ENCODE measurements at places on chromosomes 3 and 15.
A peak's percentile ranks its signal among the peaks of the same experiment; 100 is the strongest.

- no peak for DNase-seq
Measured at GRCh38 chr15:93298901-93299300, 209.9 kb upstream of the RGMA start.

GRCh38 chr3:195160908-195161434 lies 110.0 kb downstream of the XXYLT1 start:
- no peak for DNase-seq

GRCh38 chr3:112647122-112647521 lies 6.2 kb upstream of the CCDC80 start:
- peak; percentile 77 for DNase-seq

- DNase-seq: no peak
Measured at GRCh38 chr15:90680371-90680935, 36.7 kb upstream of the BLM start.

GRCh38 chr3:112078125-112079083 lies 7.8 kb upstream of the C3orf52 start:
- DNase-seq: no peak

DNA sequence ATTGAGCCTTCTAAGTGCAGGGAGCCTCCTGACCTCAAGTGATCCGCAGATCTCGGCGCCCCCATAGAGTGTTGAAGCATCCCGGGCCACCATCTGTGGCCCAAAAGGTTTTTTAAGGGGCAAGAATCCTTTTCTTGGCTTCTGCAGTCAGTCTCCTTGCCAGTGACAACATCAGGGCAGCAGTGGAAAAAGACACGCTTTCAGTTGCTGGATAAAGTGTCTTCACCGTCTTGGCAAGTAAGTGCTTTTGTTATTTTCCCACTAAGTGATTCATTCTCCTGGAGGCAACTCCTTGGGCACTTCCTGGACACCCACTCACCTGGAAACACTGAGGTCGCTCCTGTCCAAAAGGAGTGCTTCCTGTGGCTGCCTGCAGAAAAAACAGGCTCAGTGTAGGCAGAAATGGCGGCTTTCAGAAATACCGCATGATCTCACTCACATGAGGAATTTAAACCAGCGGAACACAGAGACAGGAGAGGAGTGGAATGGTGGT lies 71.7 kb upstream of the ABHD2 start:
- DNase-seq: peak; percentile 4

DNA sequence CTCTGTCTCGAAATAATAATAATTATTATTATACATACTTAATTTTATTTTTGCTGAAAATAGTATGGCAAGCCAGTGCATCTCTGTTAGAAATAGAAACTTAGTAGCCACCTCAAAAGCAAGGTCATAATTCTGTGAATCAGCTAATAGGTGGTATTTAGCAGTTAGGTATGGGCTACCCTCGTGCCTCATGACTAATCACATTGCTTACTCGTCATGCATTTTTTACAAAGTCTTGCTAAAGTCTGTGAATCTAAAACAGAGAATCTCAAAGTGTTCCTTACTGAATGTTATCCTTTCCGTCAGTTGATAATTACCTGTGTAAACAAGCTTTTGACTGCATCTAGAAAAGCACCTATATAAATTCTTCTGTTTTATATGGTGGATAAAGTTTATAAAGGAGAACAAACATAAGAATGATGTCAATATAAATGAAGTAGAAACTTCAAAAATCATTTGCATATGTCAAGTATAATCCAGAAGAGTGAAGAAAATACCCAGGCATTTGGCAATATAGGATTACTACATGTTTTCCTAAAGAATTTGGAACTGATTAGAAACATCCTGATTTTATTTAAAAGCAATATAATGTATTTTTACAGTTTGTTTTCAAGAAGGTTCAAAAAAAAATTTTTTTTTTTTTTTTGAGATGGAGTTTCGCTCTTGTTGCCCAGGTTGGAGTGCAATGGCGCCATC lies 6.2 kb downstream of the PPARG start:
- DNase-seq: no peak

- DNase-seq: no peak
Measured at GRCh38 chr3:138497851-138498250, 63.4 kb downstream of the ESYT3 start.

DNA sequence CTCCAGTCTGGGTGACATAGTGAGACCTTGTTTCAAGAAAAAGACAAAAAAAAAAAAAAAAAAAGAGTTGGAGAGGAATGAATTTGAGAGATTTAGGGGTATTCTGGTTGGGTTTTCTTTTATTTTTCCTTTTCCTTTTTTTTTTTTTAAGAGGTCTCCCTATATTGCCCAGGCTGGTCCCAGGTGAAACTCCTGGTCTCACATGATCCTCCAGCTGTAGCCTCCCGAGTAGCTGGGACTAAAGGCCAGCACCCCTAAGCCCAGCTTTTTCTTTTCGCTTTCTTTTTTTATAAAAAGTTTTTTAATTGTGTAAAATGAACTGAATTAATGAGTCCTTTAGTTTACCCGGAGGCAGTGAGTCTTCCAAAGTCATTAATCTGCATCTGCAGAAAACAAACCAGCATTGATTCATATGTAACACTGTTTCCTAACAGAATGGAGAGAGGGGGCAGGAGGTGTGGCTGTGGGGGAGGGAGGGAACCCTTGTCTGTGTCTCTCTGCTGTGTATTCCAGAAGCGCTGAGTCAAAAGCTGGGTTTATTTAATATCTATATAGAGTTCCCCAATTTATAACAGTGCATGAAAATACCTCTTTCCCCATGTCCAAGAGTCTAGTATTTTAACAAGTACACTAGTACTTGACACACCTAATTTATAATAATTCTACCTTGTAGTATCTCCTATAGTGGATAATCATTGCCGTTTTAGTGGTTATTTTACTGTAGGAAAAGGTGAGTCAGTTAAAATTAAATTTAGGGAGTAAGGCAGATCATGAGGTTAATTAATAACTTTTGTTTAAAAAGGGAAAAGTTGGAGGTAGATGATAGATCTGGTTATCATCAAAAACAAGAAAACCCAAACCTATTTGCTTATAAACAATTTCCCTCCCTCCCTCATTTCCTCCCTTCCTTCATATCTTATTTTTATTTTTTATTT lies 2.6 kb upstream of the DPPA4 start:
- no peak for DNase-seq

GRCh38 chr15:95923792-95924191 lies 406.7 kb upstream of the NR2F2 start:
- no peak for DNase-seq

- DNase-seq: no peak
Measured at GRCh38 chr15:25426896-25427610, 11.8 kb downstream of the UBE3A start.

- DNase-seq: peak; percentile 15
Measured at GRCh38 chr3:71785532-71786216, 726 bp upstream of the PROK2 start.
